Gastroesophageal sphincter (tissue), 4 donors: ENCODE measurements at places on chromosomes 6 and 20. TPM values are rescaled to one million over a fixed set of nuclear protein-coding genes. Genes with fewer than 3 reads are reported as not detected.

DNA sequence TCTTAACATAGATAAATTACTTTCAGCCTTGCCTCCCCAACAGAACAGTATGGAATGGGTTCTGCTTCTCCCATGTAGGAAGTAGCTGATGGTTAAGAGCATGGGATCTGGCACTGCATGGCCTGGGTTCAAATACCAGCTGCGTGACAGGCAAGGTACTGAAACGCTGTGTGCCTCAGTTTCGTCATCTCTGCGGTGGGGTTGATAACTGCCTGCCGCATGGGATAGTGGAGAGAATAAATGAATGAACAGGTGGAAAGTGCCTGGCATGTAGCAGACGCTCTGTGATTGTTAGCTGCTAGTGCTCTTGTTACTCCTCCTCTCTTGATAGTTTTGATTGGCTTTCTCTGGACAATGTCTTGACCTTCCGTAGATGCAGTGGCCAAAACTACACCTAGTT is 213.3 kb downstream of the ZDHHC14 start:
- ATAC-seq, result no peak

GRCh38 chr20:57509665-57510237 is 15.2 kb downstream of the CTCFL start:
- ATAC-seq, result no peak

DNA sequence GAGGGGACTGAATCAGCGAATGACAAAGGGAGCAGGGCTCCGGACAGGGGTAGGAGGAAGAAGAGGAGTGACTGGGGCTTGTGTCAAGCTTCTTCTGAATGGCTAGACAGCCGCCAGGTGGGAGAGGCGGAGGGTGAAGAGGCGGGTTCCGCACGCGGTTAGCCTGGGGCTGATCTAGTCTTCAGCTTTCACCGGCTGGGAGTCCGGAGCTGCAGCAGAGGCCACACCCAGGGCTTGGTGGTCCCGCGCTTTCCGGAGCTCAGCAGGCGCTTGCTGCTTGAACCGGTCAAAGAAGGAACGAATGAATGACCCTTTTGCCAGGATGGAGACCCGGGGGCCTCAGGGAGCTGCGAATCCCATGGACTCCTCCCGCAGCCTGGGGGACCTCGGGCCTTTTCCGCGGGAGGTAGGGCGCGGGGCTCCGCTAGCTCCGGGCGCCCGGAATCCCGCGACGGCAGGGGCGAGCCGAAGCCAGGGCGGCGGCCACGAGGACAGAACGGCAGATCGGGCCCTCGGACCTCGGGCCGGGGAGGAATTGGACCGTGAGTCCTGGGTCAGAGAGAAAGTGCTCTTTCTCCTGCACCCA is at the start of gene C6orf141:
Gene C6orf141, plus strand, starts transcription at position 177 of the 586 bp plus-strand sequence. Its CDS starts 125 bp downstream, at position 302.
- ATAC-seq, result peak; percentile 47

- ATAC-seq, result no peak
Observed at GRCh38 chr6:101730954-101731353, 337.4 kb downstream of the GRIK2 start.

BMP5 gene
- 0.40 TPM for total RNA-seq

SLC32A1 gene
- not detected for total RNA-seq

GRCh38 chr6:16487996-16488674 is 249.7 kb downstream of the GMPR start:
- ATAC-seq, result no peak

DNA sequence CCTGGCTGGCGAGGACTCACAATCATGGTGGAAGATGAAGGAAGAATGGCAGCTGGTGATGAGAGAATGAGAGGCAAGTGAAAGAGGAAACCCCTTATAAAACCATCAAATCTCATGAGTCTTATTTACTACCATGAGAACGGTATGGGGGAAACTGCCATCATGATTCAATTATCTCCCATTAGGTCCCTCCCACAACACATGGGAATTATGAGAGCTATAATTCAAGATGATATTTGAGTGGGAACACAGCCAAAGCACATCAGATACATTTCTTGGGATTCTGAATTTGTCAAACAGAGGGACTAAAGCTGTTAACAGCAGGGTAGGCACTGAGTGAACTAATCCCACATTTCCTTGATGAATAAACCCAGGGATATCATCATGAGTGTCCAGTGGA is 116.2 kb upstream of the PLCB4 start:
- ATAC-seq, result no peak

ERVFRD-1 gene
- total RNA-seq, result not detected

DNA sequence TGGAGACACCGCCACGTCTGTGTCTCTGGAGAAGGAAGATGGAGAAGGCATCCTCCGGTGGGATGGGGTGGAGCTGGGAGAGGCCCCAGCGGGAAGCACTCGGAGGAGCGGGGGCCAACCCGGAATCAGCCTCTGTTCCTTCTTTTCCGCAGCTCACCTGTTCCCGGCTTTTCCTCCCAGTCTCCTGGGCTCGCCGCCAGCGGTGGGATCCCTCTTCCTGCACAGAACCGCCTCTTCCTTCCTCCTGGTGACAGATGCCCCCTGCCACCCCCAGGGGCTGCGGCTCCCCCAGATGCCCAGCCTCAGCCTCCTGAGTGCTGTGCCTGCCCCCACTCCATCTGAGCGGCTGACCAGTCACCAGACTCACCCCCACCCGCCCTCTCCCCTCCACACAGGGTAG is 23.3 kb downstream of the RAMACL start:
- ATAC-seq, result no peak

- no peak for ATAC-seq
Observed at GRCh38 chr20:584161-584970, 25.7 kb downstream of the TCF15 start.

DNA sequence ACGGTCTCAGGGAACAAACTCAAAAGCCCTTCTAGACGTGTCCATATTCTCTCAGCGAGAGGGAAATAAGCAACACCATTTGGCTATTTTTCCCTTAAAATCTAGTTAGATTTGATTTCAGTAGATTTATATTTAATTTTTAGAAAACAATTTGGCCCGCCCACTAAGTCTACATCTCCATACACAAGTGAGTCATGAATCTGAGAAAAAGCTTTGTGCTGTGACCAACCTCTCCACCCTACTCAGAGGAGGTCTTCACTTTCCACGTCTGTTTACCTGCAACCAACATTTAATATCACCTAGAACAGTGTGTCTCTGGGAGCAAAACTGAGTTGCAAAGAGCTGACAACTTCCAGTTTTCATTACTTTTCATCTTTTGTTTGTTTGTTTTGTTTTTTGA is 48.6 kb downstream of the HAO1 start:
- no peak for ATAC-seq

NMBR gene
- not detected for total RNA-seq

- no peak for ATAC-seq
Observed at GRCh38 chr6:118263921-118264486, 284.1 kb upstream of the PLN start.

- no peak for ATAC-seq
Observed at GRCh38 chr20:22700367-22700766, 116.0 kb upstream of the FOXA2 start.

DNA sequence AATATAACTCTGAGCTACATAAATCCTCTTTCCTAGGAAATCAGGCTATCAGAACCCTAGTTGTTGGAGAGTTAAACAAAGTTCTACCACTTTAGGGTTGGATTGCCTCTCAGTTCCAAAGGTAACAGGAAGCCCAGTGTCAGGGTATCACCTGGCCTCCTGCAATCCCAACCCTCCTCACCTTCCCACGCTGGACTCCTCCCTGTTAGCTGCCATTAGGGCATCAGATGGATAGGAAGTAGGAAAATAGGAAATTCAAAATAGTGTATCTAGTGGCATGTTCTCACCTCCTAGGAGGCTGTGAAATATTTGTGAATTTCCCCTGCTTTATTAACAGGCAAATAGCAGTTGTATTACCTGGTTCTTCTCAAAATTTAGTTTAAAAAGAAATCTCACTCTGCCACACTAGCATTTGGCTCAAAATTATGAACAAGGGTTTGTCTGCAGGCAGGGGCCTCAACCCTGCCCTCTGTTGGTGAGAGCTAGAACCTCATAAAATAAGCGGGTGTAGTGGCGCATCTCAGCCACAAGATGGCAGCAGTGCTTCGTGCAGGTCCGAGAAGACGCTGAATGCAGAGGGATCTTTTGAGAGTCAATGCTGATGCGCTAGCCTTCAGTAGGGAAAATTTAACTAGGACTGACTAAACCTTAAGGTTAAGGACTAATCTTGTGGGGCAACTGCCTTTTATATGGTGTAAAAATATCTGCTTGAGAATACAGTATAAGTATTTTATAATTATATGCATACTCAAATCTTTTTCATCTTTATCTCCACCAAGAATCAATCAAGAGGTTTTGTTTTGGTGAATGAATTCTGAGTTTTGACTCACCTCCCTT is 209.8 kb upstream of the KCNQ5 start:
- peak; percentile 45 for ATAC-seq

EEF1A1 gene
- total RNA-seq, result 7,131 TPM

GSTA3 gene
- total RNA-seq, result not detected

CRISP2 gene
- not detected for total RNA-seq

DNA sequence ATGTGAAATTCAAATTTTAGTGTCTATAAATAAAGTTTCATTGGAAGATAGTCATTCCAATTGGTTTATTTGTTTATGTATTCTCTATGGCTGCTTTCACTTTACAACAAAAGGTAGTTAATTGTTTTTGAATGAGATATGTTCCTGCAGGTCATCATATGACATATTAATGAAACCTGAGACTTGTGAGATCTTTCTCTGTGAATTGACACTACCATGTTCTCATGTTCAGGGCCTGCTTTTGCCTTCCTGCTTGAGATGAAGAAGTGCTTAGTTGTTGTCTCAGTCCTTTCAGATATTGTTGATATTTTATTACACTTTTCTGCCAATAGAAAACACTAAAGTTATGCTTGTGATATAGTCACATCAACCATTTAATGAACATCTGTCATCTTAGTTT is 132.5 kb downstream of the UTRN start:
- ATAC-seq, result no peak

GRCh38 chr20:49426873-49427272 is 55.6 kb downstream of the KCNB1 start:
- ATAC-seq, result peak; percentile 32

SPAG4 gene
- 2.6 TPM for total RNA-seq

DNA sequence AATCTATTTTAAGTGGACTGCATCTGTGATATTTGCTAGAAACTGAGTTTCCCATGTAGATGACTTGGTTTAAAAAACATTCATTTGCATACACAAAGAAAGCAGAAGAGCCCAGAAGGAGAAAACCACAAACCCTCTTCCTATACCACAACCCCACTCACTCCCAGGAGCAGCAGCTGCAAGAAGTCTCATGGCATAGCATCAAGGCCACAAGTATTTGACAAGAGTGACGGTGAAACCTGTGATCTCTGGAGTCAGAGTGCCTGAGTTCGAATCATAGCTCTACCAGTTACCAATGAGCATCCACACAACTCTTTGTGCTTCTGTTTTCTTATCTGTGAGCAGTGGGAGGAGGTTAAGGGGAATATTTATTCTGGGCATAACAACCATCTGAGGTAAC is 44.7 kb upstream of the SIRPG start:
- ATAC-seq, result no peak

- ATAC-seq, result no peak
Observed at GRCh38 chr6:166570929-166571713, 15.4 kb downstream of the RAMACL start.

- no peak for ATAC-seq
Observed at GRCh38 chr6:3292431-3293197, 33.9 kb downstream of the PSMG4 start.

CCDC170 gene
- 1.2 TPM for total RNA-seq

GRCh38 chr20:54014293-54014926 is 56.0 kb downstream of the BCAS1 start:
- no peak for ATAC-seq

- no peak for ATAC-seq
Observed at GRCh38 chr6:69044534-69044933, 409.5 kb downstream of the ADGRB3 start.
